Left hindlimb (tissue), 1 donor: ENCODE measurements at places on chromosomes 16 and 17.

DNA sequence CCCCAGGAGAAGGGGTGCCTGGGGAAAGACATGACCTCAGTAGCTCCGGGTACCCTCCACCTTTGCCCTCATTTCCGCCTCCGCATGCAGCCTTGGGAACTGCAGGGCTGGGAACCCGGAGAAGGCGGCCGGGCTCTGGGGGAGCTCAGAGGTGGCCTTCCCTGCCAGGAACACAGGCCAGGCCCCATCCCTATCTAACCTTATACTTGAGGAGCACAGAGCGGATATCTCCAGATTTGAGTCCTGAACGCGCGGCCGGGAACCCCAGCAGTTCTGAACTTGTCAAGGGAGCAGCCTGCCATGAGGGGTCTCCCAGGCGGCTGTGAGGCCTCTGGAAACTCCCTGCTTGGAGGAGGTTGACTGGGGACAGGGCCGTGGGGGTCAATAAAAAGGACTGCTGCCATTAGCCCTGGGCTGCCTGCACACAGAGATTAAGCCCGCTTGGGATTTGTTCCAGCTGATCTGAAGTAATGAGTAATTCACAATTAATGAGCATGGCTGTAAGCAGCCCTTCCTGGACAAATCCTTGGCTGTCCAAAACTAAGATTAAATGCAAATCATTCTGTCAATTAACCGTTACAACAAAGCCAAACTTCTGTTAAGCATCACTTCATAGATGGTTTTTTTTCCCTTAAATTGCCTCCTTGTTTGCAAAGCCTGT, 26.3 kb upstream of the METRNL start:
- DNase-seq: no peak

- no peak for DNase-seq
Measured at GRCh38 chr17:77182205-77183172, 41.7 kb downstream of the SEC14L1 start.

GRCh38 chr16:2371421-2371820, 30.9 kb upstream of the ABCA3 start:
- no peak for DNase-seq

GRCh38 chr17:82305727-82306300, 11.6 kb downstream of the CD7 start:
- DNase-seq: no peak

DNA sequence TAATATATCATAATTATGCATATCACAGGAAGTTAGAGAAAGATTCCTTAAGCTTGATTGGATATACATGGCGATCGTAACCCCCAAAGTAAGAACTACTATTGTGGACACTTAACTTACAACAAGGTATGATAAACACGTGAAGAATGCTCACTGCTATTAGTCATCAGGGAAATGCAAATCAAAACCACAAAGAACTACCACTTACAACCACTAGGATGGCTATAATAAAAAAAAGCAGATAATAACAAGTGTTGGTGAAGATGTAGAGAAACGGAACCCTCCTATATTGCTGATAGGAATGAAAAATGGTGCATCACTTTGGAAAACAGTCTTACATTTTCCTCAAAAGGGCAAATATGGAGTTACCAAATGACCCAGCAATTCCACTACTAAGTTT, 265.9 kb downstream of the SLC39A11 start:
- no peak for DNase-seq
